ENCODE measurements at places on chromosomes 12 and 14.

GRCh38 chr12:50597200-50598195 is 92.7 kb downstream of the DIP2B start:
- DNase-seq: peak; percentile 49

GRCh38 chr14:77761205-77761931 is 412 bp upstream of the SNW1 start:
- peak; percentile 2 for DNase-seq

DNA sequence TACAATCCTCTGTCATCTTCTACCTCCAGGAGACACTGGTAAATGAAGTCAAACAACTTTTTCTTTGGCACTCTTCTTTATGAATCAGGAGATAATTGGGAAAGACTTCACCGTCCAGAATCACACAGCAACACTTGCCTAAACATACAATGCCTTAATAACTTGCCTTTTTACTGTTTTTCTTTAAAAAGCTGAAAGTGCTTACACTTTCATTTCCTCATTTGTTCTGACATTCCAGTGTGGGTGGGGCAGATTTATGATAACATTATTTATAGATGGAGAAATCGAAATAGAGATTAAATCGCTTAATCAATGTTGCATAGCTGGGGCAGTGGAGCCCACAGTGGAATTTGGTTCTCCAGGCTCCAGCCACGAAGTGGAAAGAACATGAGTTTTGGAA is 2.8 kb upstream of the FRS2 start:
- no peak for DNase-seq

GRCh38 chr12:102514696-102515095 is 34.3 kb upstream of the IGF1 start:
- no peak for DNase-seq
